CD4-positive, alpha-beta T cell (primary cell): ENCODE measurements at places on chromosomes 4 and X.

- DNase-seq = no peak
These were observed 1000.1 kb upstream of the LCORL start for GRCh38 chr4:19021617-19022016.

- no peak for DNase-seq
These were observed 14.4 kb upstream of the DUSP9 start for GRCh38 chrX:153632595-153632946.

- DNase-seq = no peak
These were observed 28.5 kb upstream of the RTL3 start for GRCh38 chrX:78687586-78687985.

GRCh38 chr4:6568689-6569332 is 6.2 kb upstream of the MAN2B2 start:
- no peak for DNase-seq

DNA sequence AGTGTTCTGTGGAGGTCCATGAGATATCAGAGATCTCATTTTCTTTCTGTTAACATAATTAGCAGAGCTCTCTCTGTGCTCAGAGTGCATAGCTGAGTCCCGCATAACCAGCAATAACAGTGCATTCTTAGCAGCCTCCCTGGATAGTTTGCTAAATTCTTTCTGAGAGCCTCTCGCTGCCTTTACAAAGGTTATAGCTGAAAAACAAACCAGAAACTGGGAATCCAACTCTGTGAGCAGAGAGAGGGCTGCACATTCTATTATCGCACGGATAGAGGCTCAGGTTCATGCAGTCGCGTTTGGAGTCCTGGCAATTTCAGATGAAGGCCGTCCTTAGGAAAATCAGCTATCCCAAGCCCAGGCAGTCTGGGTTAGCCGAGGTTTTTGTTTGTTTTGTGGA is 1.2 kb downstream of the ENPP6 start:
- no peak for DNase-seq

GRCh38 chr4:23015821-23016220 is 323.1 kb downstream of the GBA3 start:
- no peak for DNase-seq

GRCh38 chrX:130645955-130646583 is 244.3 kb downstream of the RBMX2 start:
- no peak for DNase-seq
